ENCODE measurements at places on chromosomes 3 and 15. TPM values are rescaled to one million over a fixed set of nuclear protein-coding genes. Genes with fewer than 3 reads are reported as not detected.

The GOLGA8J gene
- not detected for total RNA-seq

DNA sequence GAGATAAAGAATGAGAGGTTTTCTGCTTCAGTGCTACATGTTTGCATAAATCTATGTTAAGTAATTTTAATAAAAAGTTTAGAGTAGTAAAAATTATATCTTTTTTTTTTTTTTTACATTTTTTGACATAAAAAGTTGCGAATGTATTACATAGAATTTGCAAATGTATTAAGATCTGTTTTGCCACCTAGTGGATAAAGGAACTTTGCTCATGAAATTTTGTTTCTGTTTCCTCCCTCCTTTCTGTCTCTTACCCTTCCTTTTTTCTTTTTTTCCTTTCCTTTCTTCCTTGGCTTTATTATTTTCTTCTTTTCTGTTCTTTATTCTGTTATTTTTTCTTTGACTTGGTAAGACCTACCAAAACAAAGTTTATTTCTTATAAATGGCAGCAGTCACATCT lies 58.5 kb upstream of the UTS2B start:
- no peaks in the 10 kb centered on the region for H3K27me3 ChIP-seq
- H3K4me1 ChIP-seq = no peaks in the 10 kb centered on the region
- H3K4me3 ChIP-seq = no peak overlapping the region
- H3K27ac ChIP-seq = no peak overlapping the region
- no peak for DNase-seq

GRCh38 chr3:151593928-151594327 lies 133.1 kb upstream of the IGSF10 start:
- H3K4me1 ChIP-seq = peaks cover 5% of the 10 kb centered on the region
- no peaks in the 10 kb centered on the region for H3K27me3 ChIP-seq
- H3K27ac ChIP-seq = no peak overlapping the region
- no peak for DNase-seq
- H3K36me3 ChIP-seq = no peaks in the 10 kb centered on the region

DNA sequence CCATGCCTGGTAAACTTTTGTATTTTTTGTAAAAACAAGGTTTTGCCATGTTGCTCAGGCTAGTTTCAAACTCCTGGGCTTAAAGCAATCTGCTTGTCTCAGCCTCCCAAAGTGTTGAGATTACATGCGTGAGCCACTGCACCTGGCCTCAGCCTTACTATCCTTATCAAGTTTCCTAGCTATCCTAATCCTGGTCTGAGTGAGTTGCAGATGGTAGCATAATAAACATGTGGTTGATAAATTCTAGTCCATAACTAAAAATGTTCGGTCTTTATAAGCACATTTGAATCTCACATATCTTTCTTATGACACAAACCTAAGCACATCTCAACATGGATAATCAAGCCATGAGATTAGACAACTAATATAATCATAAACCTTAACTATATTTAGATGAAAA lies 18.5 kb downstream of the NPHP3 start:
- no peak overlapping the region for H3K27ac ChIP-seq
- DNase-seq = no peak
- peaks cover 49% of the 10 kb centered on the region for H3K36me3 ChIP-seq
- no peaks in the 10 kb centered on the region for H3K27me3 ChIP-seq
- no peaks in the 10 kb centered on the region for H3K4me1 ChIP-seq

Data from esophagus muscularis mucosa (tissue), 4 donors.